ENCODE measurements at places on chromosomes 6 and 20.
A peak's percentile ranks its signal among the peaks of the same experiment; 100 is the strongest.

DNA sequence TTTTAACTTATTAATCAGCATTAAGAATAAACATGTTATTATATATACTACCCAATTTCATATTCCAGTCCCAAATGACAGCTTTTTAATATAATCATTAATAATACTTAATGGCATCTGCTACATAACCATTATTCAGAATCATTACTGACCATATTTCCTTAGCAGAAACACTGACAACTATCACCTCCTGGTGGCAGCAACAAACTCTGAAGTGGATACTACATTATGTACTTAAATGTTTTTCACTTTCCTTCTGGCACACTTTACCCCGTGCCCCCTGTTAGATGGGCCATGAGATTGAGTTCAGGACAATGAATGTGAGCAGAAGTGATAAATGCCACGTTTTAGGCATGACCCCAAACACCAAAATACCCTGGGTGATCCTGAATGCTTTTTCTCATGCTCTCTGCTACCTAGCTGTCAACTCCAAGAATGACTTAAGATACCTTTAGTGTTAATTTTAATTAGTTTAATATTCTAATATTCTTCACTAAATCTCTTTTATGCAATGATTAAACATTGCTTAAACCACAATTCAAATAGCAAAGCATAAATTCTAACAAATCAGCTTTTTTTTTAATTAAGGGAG, 77.1 kb downstream of the LMBRD1 start:
- no peak for DNase-seq

GRCh38 chr6:37239950-37240713, 17.4 kb upstream of the TBC1D22B start:
- DNase-seq: peak; percentile 49

GRCh38 chr6:16909658-16910360, 148.5 kb upstream of the ATXN1 start:
- no peak for DNase-seq

DNA sequence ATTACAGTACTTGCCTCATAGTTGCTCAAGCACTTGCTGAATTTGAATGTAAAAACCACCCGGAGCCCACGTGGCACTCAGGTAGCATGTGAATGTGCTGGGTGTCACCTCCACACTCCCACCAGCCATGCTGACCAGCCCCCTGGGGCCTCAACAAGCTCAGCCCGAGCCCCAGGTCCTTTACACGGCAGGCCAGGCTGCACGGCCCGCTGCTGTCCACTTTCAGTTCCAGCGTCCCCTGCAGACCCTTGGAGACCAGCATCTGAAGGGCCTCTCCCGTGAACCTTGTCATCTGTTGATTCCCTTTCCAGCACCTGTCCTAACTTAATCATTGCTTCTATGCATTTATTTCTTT, 33.3 kb upstream of the ZBP1 start:
- DNase-seq: no peak

- no peak for DNase-seq
Observed at GRCh38 chr6:21596949-21597682, 3.6 kb downstream of the SOX4 start.

GRCh38 chr20:6039766-6040165, 14.1 kb downstream of the LRRN4 start:
- no peak for DNase-seq

- no peak for DNase-seq
Observed at GRCh38 chr6:135540207-135540840, 42.8 kb upstream of the AHI1 start.
